SK-N-MC (cell line): ENCODE measurements at places on chromosomes 16 and 17.

GRCh38 chr17:41544491-41544892, 16.4 kb upstream of the KRT19 start:
- no peak for DNase-seq

- DNase-seq: no peak
Measured at GRCh38 chr17:79985943-79986391, 49.7 kb downstream of the TBC1D16 start.

GRCh38 chr16:27402569-27402963, 592 bp downstream of the IL21R start:
- no peak for DNase-seq

- no peak for DNase-seq
Measured at GRCh38 chr16:89297910-89298545, 80.5 kb downstream of the ZNF778 start.

- no peak for DNase-seq
Measured at GRCh38 chr16:7534749-7535148, 202.1 kb downstream of the RBFOX1 start.

GRCh38 chr16:84684592-84684965, 15.2 kb upstream of the USP10 start:
- DNase-seq: no peak

DNA sequence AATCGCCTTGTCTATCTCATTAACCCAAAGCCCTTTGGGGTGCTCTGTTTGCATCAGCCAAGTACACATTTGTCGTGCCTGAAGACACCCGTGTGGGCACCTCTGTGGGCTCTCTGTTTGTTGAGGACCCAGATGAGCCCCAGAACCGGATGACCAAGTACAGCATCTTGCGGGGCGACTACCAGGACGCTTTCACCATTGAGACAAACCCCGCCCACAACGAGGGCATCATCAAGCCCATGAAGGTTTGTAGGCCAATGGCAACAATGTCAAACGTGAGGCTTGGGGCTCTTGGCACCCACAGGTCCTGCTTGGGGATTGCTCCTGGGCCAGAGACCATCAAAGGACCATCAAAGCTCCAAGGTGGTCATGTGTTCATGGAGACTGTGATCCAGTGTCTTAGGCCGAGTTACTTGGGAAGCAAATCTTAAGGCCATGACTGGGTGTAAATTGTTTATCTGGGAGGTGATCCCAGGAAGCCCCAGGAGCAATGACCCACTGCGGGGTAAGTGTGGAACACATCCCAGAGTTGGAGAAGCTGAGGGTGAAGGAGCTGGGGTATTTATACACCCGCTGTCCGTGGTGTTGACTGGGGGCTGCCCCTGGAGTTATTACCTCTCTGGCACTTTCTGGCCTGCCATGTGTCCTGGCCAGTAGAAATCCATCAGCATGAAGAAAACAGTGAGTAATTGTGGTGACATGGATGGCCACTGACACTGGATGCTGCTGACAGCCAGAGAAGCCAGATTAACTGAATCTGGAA, 24.0 kb downstream of the CDH5 start:
- no peak for DNase-seq

DNA sequence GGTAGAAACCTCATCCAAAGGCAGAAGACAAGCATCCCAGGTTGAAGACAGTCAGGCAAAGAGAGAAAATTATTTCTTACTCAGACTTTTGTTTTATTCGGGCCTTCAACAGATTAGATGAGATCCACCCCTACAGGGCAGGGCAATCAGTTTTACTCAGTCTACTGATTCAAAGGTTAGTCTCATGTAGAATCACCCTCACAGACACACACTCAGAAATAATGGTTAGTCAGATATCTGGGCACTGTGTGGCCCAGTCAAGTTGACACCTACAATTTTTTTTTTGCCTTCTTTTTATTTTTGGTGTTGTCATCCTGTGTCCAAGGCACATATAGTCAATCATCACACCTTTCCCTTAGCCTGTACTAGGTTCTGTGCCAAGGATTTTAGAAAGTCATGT, 729.8 kb downstream of the WWOX start:
- DNase-seq: no peak

GRCh38 chr17:83053021-83053681, 26.3 kb upstream of the METRNL start:
- DNase-seq: no peak

DNA sequence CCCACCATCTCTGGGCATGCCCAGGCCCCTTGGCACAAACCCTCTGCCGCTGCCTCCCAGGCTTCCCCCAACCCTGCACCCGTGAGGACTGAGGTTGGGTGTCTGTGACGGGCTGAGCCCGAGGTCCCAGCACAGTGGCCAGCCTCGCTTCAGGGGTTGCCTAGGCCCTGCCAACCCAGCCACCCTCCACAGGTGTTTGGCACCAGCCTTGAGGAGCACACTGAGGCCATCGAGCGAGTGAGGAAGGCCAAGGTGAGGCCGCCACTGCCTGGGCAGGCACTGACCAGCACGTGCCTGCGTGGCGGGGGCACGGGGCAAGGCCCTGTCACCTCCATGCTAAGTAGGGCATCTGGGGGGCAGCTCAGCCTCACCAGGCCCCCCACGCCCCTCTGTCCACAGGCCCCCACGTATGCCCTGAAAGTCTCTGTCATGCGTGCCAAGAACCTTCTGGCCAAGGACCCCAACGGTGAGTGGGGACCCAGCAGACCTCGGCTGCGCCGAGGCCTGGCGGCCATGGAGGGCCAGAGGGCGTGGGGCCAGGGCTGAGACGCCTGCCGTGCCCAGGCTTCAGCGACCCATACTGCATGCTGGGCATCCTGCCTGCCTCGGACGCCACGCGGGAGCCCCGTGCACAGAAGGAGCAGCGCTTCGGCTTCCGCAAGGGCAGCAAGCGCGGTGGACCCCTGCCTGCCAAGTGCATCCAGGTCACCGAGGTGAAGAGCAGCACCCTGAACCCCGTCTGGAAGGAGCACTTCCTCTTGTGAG, 7.5 kb downstream of the BAIAP3 start:
- no peak for DNase-seq

DNA sequence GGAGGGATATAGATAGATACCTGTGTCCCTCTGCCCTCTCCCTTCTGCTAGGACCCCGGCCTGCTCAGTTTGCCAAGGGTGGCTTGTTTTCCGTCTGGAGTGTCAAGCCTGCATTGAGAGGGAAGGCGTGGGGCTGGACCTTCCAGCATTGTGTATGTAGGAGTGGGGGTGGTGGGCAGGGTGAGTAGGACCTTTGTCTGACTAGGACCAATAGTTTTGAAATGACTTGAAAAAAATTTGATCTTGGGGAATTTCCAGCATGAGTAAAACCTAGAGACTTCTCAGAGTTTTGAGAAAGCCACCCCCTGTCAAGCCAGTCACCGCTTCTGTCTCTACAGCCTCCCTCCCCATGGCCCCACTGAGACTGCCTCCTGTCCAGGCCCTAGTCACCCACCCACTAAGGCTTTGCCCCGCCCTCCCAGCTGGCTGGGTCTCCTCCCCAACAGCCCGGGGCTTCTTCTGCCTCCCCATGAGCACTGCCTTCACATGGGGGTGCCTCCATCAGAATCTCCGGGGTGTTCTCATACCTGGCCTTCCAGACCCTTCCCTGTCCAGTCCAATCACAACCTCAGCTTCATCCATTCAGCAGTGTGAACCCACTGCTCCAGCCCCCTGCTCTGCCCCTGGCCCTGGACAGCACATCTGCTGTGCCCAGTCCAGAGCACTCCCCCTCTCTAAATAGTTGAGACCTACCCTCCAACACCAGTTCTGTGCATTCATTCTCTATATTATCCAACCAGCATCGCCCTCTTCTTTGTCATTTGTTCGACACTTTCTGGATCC, 207.0 kb downstream of the MSI2 start:
- no peak for DNase-seq

GRCh38 chr17:67601897-67602296, 115.8 kb upstream of the NOL11 start:
- no peak for DNase-seq

DNA sequence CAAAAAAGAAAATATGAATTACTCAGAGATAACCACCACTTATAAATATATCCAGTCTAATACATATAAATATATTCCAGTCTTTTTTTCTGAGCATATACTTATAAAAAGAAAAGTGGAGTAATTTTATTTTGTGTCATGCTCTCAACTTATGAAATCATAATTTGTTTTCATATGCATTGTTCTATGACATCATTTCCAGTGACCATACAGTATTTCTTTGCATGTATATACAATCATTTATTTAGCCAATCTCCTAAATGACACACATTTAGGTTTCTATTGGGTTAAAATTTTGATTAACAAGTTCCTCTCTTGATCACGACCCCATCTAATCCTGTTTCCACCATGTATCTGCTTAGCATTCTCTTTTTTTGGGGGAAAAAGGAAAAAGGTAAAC, 16.4 kb upstream of the NDEL1 start:
- DNase-seq: no peak

GRCh38 chr16:68575082-68575481, 36.0 kb downstream of the ZFP90 start:
- no peak for DNase-seq

GRCh38 chr16:66091471-66091891, 275.0 kb upstream of the CDH5 start:
- no peak for DNase-seq

GRCh38 chr16:76653390-76654026, 376.3 kb downstream of the CNTNAP4 start:
- no peak for DNase-seq

DNA sequence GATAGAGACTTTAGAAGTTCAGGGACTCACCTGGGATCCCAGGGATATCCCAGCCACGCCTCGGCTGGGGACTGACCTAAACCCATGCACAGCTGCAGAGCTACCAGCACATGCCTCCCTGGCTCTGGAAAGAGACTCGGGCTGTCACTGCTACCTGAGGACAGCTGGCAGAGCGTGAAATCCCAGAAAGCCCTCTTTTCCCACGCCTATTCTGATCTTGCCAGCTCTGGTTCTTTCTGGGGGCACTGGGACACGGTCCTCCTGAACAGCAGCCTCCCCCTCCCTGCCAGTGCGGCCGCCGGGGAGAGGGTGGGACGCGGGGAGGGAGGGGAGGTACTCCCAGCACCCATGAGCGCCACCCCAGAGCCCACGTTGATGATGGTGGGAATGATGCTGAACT, 10.8 kb downstream of the P2RX5 start:
- no peak for DNase-seq
